Heart right ventricle (tissue), 16 donors: ENCODE measurements at places on chromosomes 2 and 18. TPM values are rescaled to one million over a fixed set of nuclear protein-coding genes. Genes with fewer than 3 reads are reported as not detected.

The CXCR1 gene
- 0.77 TPM for total RNA-seq

The MTCL1 gene
- 10.5 TPM for total RNA-seq

The HOXD13 gene
- not detected for total RNA-seq

The TXNDC2 gene
- total RNA-seq, result not detected

The TMEM17 gene
- 2.2 TPM for total RNA-seq

The TUBA3E gene
- 2.3 TPM for total RNA-seq

The GEN1 gene
- total RNA-seq, result 4.2 TPM

The OR6B2 gene
- total RNA-seq, result not detected

DNA sequence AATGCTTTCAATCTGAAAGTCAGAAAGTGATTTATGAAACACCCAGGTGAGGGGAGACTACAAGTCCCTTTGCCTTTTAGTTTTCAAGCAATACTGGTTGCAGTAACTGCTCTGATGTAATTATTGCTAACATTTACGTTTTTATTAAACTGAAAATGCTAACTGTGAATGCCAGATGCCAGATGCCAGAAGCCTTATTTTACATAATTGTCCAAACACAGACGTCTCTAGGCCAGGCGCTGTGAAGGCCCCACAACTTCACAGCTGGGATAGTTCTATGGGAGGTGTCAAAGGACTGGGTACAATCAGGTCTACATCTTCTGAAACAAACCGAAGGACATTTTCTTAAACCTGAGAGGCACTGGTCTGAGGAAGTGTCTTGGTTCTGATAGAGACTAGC is 27.5 kb upstream of the MSGN1 start:
- DNase-seq, result no peak

- DNase-seq, result no peak
Measured at GRCh38 chr18:24071779-24072178, 57.2 kb downstream of the TTC39C start.

- DNase-seq, result no peak
Measured at GRCh38 chr2:175154661-175155082, 13.3 kb downstream of the ATF2 start.

DNA sequence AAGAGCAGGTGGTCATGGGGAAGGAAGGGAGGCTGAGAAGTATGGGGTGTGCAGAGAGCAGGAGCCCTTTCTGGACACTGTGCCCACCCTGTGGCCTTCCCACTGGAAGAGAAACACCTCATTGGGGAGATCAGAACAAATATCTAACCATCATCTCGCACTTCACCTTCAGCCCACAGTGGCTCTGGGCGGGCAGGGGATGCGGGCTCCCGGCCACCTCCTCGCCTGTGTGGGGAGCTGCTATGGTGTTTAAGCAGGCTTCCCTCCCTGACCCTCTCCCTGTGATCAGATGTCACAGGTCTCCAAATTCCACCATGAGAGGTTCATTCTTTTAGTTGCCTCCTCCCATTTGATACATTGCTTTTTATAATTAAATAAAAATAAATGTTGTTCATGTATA is 5.0 kb downstream of the FBLN7 start:
- DNase-seq, result no peak

DNA sequence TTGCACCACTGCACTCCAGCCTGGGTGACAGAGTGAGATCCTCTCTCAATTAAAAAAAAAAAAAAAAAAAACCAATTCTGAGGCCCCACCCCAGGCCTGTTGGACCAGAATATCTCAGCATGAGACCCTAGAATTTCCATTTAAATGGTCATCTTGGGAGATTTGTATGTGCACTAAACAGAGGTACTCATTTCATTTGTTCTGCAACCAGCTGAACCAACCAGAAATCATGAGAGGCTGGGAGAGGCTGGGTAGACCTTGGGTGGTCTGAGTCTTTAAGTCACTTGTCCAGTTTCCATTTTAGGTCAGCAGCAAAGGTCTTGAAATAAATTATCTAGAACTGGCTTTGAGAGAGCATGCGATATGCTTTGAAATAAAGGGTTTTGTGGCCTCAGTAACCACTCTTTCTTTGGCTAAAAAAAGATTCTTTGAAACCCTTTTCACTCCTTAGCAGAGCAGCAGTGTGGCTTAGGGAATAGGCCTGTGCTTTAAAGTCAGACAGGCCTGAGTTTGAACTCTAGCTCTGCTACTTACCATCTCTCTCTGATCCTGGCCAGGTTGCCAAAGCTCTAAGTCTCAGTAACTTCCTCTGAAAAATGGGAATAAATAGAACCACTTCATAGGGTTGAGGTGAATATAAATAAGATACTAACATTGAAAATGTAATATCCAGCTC is 52.6 kb downstream of the QPCT start:
- DNase-seq, result no peak

GRCh38 chr18:59249199-59249774 is 24.0 kb downstream of the RAX start:
- peak; percentile 42 for DNase-seq

- no peak for DNase-seq
Measured at GRCh38 chr2:196971574-196972279, 45.2 kb upstream of the PGAP1 start.

- no peak for DNase-seq
Measured at GRCh38 chr2:96386470-96386869, 50.9 kb downstream of the NCAPH start.

DNA sequence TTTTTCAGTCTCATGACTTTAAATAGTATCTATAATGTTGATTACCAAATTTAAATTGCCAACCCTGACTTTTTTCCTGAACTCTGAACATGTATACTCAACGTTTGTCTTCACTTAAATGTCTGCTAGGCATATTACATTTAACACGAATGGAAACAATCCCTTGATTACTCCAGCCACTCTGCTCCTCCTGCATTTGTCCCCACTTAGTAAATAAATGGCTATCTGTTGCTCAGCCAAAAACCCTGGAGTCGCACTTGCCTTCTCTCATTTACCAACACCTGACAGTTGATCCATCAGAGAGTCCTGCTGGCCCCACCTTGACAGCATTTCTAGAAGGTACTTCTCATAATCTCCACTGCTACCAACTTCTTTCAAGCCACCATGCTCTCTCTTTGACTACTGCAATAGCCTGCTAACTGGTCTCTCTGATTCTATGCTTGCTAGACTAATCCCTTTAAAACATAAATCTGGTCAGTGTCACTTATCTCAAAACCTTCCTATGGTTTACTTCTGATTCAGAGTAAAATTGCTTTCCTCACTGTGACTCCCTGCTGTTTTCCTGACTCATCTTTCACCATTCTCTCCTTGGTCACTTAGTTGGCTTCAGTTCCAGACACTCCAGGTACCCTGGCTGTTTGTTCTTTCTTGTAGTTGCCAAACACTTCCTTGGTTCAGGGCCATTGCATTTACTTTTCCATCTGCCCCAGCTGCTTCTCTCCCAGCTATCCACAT is 31.9 kb downstream of the SPAG16 start:
- DNase-seq, result no peak

- peak; percentile 27 for DNase-seq
Measured at GRCh38 chr18:76265497-76266235, 229.4 kb downstream of the ZNF516 start.

GRCh38 chr2:224591220-224591619 is 6.1 kb upstream of the CUL3 start:
- DNase-seq, result no peak
